ENCODE measurements at places on chromosomes 4 and X.

- no peak for DNase-seq
These were observed 115.8 kb downstream of the PPARGC1A start for GRCh38 chr4:23773884-23774636.

DNA sequence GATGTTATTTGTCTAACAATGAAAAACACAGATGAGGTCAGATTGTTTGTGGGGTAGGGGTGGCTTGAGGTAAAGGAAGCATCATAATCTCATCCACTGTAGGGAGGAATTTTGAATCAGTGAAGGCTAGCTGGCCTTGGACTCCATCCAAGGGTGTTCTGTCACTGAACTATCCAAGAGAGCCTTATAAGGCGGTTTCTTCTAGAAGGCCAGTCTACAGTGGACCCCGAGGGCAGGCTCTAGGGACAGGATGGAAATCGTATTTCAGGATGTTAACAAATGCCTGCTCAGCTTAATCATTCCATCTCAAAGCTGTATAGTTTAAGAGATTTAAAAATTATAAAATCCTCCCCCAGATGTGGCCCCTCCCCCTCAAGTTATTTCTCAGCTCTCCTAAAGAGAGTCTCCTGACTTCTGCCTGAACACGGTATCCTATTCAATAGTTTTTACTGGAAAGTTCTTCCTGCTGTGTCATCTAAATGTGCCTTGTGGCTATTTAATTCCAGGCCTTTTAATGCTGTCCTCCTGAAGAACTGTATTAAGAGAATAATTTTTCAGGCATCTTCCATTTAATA, 8.0 kb downstream of the IGFBP7 start:
- DNase-seq = no peak

- peak; percentile 6 for DNase-seq
These were observed 119.0 kb upstream of the WDR17 start for GRCh38 chr4:175946472-175947116.

GRCh38 chrX:37776283-37776986, 3.4 kb upstream of the CYBB start:
- no peak for DNase-seq

DNA sequence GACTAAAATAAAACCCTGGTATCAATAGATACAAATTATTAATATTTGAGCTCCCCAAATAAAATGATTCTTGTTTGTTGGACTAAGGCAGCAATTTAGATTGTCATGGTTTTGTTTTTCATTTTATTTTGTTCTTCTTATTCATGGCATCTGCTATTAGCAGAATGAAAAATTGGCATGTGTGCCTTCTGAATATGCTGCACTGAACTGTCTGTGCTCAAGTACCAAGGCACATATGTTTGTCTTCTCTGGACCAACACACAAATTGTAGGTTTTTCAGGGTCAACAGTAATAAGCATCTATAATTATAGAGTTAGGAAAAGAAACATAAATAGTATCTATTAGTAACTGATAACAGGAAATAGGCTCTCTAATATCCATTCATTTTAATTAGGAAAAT, 121.1 kb downstream of the BANK1 start:
- DNase-seq = no peak

- DNase-seq = no peak
These were observed 52.1 kb upstream of the LHFPL1 start for GRCh38 chrX:112731793-112732192.

DNA sequence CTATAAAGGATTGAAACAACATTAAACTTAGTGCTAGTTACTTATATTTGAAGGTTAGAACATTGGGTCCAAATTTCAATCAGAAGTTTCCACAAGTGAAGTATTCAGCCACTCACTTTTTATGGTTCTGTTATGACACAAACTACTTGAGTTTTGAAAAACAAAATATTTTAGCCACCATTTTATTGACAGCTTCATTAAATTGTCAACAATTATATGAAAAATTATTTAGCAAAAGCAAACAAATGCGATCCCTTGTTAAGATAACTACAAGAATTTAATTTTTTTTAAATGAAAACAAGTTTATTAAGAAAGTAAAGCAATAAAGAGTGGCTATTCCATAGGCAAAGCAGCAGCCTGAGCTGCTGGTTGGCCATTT, 3.1 kb downstream of the CXCL2 start:
- DNase-seq = no peak

- DNase-seq = no peak
These were observed 16.1 kb upstream of the ATP8A1 start for GRCh38 chr4:42673082-42673425.

DNA sequence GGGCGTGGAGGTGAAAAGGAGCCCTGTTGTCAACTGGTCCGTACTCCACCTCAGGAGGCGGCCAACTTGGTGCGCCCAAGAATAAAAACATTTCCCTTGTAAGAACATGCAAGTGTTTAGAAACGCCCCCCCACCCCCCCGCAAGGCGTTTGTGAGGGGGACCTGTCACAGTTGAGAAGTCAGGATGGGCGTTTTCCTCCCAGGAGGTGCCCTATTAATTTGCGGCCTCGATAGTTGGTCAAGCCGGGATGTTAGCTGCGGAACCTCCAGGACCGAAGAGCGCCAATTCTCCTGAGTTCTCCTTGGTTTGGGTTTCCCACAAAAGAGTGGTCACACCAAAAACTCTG, 651 bp upstream of the SAP30 start:
- peak; percentile 7 for DNase-seq

DNA sequence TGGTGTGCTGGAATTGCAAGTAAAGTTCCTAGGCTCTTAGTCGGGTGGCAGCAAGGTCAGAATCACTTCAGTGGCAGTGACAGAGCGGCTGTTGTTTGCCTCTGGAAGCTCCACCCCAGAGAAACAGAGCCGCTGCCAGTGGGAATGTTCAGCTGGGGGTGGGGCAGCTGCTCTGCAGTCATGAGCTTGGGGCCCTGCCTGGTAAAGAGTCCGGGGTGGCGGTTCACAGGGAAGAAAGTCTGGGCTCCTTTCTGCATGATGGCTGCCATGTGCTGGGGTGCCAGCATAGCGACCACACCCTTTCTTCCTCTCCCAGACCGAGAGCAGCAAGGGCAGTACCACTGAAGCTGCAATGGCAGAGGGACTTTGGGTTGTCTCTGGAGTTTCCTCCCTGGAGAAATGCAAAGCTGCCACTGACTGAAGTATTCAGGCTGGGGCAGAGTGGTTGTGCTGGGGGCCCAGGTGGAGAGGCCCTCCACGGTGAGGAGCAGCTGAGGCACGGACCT, 108.8 kb upstream of the CENPE start:
- peak; percentile 59 for DNase-seq

DNA sequence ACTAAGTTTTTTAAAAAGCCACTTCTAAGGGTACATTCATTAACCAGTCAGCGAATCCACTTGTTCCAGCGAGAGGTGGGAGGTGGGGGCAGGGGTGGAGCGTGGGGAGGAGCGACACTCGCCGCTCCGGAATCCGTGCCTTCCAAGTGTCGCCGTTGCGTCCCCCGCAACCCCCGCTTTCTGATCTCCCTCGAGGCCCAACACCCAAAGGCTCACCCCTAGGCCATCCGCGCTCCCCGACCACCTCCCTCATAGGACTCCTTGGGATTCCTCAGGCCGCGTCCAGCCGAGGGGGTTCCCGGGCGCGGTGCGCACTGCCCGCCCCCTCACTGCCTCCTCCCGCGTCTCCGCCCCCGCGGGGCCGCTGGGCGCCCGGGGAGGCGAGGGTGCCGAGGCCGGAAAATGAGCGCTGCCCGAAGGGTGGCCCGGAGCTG, 108.1 kb upstream of the STOX2 start:
- DNase-seq = peak; percentile 58

All from head of caudate nucleus (tissue), 42 donors.